ENCODE measurements at places on chromosomes 1 and 21. TPM values are rescaled to one million over a fixed set of nuclear protein-coding genes. Genes with fewer than 3 reads are reported as not detected.

- no peak for DNase-seq
Observed at GRCh38 chr1:101854271-101854670, 142.5 kb downstream of the OLFM3 start.

GRCh38 chr1:181180407-181181031, 92.0 kb downstream of the IER5 start:
- DNase-seq: no peak

- DNase-seq: no peak
Observed at GRCh38 chr1:46183926-46184557, 7.8 kb upstream of the P3R3URF start.

GRCh38 chr1:203986887-203987461, 85.9 kb upstream of the SOX13 start:
- DNase-seq: no peak

The KIF21B gene
- 0.73 TPM for polyA plus RNA-seq

The ZNF683 gene
- not detected for polyA plus RNA-seq

The RPE65 gene
- polyA plus RNA-seq: not detected

Data from forelimb muscle (tissue), 1 donor.